ENCODE measurements at places on chromosomes 16 and 17. TPM values are rescaled to one million over a fixed set of nuclear protein-coding genes. Genes with fewer than 3 reads are reported as not detected.
A peak's percentile ranks its signal among the peaks of the same experiment; 100 is the strongest.

Gene TAT
- not detected for total RNA-seq

Gene KCNH4
- not detected for total RNA-seq

DNA sequence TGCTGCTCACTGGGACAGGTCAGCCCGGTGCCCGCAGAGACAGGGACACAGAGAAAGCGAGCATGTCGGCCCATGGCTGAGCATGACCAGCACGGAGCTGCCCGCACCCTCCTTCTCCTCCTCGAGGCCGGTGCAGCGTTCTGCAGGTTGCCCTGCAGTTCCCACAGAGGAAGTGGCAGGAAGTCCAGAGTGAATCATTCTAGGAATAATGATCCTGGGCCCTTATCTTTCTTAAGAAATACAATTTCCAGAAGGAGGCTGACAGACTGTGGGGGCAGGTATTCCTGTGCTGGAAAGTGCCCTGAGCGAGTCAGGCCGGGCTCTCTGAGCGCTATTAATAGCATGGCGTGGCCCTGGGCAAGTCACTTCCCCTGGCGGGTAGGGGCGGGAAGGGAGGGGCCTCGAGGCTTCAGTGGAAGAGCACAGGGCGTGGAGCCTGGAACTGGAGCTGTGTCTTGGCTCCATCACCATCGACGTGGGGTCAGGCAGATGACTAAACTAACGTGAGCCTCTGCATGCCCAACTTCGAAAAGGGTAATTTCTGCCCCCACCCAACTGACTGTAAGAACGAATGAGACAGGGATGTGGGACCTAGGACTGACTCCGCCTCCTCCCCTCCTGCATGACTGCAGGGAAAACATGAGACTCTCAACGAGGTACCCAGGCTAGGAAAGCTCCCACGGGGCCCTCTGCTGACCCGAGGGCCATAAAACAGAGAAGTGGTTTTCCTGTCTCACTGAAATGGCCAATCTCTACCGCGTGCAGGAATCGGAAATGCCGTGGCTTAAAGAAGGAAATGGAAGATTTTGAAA is 9.8 kb downstream of the TMEM204 start:
- peak; percentile 81 for DNase-seq

DNA sequence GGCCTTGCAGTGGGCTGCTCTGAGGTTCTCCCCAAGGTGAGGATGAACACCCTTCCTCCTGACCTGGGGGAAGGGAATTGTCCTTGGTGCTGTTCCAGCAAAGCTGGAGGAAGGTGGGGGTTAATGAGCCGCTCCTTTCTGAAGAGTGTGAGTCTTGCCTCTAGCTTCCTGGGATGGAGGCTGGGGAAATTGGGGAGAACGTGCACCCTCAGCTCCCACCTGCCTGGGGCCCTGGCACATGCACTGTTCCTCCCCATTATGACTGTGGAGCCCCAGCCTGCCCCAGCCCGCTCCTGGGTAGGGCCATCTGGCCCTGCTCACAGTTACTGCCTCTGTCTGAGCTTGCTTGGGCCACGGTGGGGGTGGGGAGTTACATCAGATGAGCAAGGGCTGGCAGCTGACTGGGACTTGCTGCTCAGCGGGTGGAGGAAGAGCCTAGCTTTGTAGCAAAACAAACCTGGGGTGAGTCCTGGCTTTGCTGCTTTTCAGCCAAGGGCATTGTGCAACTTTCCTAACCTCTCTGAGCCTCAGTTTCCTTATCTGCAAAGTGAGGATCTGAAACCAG is 11.1 kb downstream of the TNS4 start:
- peak; percentile 44 for DNase-seq

DNA sequence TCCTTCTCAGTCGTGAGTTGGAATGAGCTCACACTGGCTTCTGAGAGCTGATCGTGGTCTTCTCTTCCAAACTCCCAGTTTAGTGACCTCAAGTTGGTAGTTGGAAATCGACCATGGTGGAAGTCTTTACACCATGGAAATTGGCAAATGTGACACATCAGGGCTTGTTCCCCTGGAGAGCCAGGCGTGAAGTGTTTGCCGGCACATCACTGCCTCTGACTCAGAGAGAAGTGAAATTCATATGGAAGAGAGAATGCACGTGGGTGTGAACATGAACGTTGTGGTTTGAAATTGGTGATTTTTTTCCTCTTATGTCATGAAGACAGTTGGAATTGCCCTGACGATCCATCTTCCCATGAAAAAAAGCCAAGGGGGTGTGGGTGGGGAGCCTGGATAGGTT is 47.4 kb downstream of the AXIN2 start:
- DNase-seq = peak; percentile 96

DNA sequence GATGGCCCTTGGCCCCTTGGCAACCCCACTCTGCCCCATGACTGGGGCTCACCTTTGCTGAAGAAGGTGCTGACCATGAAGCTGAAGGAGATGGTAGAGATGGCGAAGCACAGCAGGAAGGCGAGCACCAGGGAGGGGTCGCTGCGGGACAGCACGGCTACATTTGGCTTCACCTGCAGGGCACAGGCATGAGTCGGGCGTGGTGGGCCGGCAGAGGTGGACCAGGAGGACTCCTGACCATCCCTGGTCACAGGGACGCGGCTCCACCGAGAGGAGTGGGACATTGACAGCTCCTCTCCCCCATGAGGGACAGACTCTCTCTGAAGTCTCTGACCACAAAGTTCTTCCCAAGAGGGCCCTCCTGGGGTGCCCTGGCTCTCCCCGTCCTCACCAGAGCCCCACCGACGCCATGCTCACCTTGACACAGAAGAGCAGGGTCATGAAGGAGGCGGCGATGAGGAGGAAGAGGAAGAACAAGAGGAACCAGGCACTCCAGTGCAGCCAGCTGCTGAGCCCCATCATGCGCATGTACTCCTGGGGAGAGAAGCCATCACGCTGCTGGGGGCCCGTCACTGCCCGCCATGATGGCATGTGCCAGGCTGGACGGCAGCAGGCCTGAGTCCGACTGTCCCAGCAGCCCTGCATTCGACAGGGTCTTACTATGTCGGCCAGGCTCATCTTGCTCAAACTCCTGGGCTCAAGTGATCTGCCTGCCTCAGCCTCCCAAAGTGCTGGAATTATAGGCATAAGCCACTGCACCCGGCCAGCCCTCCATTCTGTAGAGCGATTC is 23.1 kb downstream of the ABCA3 start:
- no peak for DNase-seq

DNA sequence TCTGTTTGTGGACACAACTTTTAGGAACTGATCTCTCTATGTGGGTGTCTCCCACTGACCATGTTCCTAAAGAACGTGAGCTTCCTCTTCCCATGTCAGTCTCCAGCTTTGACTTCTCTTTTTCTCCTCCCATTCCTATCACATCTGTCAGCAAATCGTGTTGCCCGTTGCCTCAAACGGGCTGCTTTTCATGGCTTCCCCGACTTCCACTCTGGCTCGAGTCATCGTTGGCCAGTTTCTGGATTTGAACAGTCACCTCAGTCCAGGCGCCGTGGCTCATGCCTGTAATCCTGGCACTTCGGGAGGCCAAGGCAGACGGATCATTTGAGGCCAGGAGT is 5.4 kb downstream of the ABCC1 start:
- DNase-seq = no peak

DNA sequence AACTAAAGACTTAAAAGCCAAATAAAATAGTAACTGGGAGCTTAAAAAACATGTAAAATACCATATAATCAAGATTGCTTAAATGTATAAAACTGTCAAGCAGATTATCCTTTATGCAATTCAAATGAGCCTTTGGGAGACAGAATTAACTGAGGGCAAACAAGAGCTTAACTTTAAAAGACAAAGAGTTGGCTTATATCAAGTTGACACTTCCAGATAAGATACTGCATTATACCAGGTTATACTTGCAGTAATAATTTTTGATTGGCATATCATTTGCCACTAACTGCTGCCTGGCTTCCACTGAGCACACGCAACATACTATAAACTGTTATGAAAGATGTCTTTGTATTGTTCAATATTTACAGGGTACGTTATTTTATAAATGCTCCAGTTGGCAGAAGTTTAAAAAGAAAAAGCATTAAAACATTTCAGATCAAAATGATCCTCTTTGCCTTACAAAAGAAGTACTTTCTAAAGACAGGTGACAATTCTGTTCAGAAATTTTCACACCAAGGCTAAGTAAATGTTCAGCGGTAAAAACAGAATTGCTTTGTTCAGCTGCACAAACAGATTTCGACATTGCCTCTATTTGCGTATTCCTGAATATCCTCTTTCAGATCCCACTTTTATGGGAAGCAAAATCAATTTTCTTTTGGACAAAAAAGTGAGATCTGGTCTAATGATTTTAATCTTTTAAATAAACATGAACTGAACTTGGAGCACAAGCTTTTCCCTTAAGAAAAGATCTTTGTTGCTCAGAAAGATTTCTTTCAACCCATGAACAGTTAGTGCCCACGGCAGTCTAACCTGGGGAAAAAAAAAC is 50.7 kb downstream of the TOX3 start:
- DNase-seq = no peak
